8988T (cell line): ENCODE measurements at places on chromosomes 11 and 22.
A peak's percentile ranks its signal among the peaks of the same experiment; 100 is the strongest.

GRCh38 chr11:44421090-44421675 is 111.2 kb upstream of the ALX4 start:
- DNase-seq = no peak

DNA sequence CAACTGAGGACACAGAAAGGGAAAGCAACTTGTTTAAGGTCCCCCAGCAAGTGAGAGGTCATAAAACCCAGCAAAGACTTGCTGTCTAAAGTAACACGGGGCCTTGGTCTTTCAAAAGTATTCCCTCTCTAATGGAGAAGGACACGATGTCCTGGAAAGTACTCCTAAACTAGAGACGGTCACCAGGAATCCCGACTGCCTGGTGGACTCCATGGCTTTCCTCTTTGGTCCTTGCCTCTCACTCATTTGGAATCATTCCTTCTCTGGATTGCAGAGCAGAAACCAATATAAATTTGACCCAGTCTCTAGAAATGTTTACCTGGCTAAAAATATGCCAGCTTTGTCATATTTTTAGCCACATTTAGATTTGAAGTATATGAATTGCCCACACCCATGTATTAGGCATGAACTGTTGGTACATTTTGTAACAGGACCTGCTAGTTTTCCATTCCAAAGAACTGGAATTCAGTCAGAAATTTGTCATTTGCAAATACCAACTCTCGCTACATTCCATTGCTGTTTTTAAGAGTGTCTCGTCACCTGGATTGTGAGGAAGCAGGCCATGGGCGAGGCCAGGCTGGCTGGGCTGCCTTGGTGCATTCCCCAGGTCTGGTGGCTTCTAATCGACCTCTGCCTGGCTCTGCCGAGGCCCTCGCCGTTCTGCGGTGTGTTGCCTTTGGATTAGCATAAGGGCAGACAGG is 12.9 kb downstream of the NAV2 start:
- DNase-seq = no peak

DNA sequence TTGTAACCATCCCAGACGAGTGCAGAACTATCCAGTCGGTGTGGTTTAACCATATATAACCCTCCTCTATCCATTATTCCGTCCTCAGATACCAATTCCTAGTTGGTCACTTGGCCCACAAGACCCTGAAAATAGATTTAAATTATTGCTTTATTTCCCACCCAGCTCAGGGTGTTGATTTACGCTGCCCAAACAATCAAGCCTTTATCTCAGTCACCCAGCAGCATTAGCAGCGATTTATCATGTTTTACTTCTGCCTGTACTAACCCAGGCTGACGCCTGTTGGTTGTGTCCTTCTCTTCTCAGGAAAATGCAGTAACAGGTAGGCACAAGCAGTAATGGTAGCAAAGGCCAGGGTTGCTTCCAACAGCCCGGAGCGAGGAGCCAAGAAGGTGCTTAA is 81.2 kb downstream of the DSCAML1 start:
- DNase-seq = no peak

- no peak for DNase-seq
Observed at GRCh38 chr11:117298195-117298594, 7.0 kb downstream of the BACE1-AS start.

- no peak for DNase-seq
Observed at GRCh38 chr11:60777106-60777505, 8.0 kb upstream of the MS4A10 start.

DNA sequence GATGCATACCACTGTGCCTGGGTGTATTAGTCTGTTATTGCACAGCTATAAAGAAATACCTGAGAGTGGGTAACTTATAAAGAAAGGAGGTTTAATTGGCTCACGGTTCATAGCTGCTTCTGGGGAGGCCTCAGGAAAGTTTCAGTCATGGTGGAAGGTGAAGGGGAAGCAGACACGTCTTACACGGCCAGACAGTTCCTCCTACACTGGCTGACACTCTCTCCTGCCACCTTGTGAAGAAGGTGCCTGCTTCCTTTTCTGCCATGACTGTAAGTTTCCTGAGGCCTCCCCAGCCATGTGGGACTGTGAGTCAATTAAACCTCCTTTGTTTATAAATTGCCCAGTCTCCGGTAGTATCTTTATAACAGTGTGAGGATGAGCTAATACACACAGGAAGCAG is 33.6 kb upstream of the CD81 start:
- no peak for DNase-seq

DNA sequence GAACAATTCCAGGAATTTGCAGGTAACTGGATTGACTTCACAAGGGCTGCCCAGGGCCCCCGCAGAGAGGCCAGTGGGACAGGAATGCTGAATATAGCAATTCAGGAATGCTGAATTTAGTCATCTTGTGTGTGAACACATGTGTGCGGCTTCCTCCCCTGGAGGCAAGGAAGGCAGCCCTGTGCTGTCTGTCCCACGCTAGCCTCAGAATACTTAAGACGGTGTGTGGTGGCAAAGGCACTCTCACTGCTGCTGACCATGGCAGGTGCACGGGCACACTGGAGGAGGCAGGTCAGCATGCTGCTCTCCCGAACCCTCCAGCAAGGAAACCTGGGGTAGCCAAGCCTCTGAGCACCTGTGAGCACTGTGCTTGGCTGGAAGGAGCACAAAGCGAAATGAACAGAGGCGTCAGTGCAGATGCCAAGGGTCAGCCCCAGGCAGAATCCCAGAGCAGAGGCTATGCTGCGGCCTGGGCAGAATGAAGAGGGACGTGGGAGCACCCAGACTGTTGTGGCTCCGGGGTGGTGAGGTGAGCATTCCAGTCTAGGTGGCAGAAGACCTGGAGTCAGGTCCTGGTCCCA is 2.7 kb downstream of the GNAZ start:
- DNase-seq = no peak

DNA sequence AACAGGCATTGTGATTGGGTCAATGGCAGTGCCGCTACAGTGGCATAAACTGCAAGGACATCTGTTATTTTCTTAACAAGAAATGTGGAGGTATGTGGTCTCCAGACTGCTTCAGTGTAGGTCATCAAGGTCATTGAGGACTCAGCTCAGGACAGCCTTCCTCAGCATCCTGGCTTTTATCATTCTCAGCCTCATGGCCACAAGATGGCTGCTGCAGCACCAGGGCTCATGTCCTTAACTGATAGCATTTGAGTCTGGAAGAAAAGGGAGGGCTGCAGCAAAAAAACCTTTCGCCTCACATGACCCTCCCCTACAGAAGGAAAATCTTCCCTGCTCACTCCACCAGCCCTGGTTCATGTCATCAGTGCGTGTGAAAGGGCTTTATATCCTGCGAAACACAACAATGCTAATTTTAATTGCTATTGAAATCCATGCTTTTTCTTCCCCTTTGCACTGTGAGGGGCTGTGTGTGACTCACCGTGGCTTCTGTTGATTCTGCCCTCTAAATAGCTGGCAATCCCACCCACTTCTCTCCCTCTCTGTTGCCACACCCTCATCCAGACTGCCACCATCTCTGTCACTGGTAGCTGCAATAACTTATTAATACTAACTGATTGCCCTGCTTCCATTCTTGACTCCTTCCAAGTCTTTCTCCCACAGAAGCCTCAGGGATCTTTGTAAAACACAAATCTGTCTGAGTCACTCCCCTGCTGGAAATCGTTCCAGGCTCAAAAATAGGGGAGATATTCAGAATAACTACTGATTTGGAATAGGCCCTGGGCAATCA is 43.8 kb downstream of the CHRDL2 start:
- no peak for DNase-seq

- DNase-seq = no peak
Observed at GRCh38 chr22:45525480-45525879, 22.8 kb downstream of the FBLN1 start.

DNA sequence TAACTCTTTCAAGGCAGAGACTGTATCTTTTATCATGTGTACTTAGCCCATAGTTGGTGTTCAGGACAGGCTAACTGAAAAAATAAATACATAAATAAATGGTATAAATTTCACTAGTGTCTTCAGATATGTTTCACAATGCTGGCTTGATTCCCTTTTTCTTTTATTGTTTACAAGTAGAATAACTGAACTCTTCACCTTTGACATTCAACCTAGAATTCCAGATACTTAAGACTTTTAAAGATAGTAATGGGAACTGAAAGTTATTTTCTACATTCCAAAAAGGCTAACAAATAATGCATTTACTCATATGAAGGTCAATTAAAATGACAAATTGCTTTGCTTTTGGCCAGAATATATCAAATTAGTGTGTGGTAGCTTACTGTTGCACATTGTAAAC is 411.3 kb upstream of the TENM4 start:
- no peak for DNase-seq

GRCh38 chr11:62360685-62361084 is 23.4 kb downstream of the ASRGL1 start:
- no peak for DNase-seq

DNA sequence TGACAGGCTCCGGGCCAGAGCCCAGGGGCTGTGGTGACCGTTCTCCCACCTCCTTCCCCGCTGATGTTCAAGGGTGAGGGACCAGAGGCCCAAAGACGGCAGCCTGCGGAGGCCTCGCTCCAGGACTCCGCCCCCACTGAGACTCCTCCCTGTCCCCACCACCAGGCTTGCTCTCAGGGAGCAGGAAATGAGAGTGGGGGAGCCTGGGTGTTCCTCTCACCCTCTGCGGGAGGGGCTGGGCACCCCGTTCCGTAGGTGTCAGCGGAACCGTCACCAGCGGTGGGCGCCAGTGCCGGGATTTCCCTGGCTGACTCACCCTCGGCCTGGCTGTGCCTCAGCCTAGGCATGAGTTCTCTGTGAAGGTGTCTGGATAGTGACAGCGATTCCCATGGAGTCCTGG is 15.7 kb downstream of the DAGLA start:
- peak; percentile 87 for DNase-seq

DNA sequence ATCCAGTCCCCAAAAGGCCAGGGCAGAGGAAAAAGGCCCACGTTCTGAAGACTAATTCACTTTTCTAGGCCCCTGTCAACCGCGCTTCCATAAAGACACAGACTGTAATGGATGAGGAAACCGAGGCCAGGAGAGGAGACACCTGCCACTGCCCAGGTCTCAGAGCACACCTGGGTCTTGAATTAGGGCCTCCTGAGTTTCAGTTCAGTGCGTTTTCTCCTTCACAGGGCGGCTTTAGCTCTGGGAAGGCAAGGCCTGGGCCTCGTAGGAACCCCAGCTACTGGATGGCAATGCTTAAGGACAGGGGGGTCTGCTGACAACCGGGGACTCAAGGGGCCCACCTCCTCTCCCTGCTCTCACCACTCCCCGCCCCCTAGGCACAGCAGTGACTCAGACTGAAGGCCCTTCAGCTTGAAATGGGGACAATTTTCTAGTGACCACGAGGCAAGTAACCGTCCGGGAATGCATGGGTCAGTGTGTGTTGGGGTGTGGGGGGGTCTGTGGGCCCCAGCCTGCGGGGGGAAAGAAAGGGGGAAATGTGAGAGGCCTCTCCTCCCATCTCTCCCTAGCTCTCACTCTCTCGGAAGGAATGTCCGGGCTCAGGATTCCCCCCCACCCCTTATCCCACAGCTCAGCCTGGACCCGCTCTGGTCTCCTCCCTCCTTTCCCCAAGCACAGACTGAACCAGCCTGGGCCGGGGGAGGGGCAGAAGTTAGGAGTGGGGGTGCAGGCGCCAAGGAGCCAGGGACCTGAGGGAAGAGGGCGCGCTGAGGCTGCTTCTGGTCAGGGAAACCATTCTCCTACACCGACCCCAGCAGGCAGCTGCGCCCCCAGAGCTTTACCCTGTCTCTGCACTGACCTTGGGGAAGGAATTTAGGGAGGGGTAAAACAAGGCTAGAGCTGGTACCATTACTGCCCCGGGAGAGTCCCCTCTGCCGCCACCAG is 17.2 kb downstream of the CREB3L1 start:
- no peak for DNase-seq

DNA sequence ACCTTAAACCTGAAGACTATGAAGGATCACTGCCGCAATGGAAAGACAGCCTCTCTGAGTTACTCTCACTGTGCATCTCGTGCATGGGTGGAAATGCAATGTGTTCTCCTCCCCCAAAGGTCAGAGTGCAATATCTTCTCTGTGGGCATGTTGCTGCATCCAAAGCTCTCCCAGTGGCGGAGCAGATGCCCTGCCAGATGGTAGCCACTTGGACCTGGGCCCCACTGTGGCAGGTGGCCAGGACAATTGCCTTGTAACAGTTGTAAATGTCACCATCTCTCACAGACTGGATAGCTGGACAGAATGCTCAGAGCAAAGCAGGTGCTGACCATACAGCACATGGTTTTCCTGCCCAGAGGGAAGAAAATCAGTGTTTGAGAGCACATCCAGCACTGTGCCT is 542.0 kb downstream of the FAM181B start:
- no peak for DNase-seq

DNA sequence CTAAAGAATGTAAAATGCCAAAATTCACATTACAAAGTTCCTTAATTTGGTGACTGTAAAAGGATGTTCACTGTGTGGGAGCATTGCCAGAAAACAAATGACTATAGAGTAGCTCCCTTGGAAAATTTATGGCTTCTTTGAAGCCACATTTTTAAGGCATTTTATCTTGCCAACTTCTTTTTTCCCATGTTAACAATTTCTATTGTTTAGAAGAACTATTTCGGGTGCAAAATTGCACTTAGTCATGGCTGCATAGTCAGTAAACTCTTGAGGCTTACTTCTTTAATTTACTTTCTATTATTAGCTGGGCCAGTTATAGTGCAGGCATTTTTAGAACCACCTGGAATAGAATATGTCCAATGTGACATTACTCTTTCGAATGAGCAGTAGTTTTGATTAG is 515.3 kb downstream of the JRKL start:
- DNase-seq = no peak

GRCh38 chr22:25929321-25929878 is 187.4 kb downstream of the MYO18B start:
- no peak for DNase-seq

- no peak for DNase-seq
Observed at GRCh38 chr11:45739866-45740265, 65.1 kb upstream of the SLC35C1 start.

DNA sequence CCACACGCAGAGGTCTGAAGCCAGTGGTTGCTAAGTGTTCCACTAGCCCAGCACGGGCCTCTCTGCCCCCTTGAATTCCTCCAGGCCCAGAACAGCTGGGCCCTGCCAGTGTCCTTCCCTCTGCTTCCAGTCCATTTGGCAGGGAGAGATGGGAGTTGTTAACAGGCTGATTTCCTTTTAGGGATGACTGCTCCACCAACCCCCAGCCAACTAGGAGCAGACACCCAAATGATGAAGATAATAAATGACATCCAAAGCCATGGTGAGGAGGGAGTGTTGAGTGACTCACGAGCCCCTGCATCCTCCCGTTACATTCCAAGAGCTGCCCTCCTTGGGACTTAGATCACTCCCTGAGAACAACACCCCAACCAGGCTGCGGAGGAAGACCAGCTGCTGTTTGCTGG is 20.6 kb downstream of the PARVA start:
- no peak for DNase-seq

- no peak for DNase-seq
Observed at GRCh38 chr22:24165673-24166072, 15.6 kb upstream of the SUSD2 start.
